ENCODE measurements at places on chromosomes 11 and 22.

- no peak for DNase-seq
These were observed 102.4 kb downstream of the ARHGAP42 start for GRCh38 chr11:100789500-100789899.

GRCh38 chr22:25448435-25449051, 115.9 kb upstream of the GRK3 start:
- no peak for DNase-seq

DNA sequence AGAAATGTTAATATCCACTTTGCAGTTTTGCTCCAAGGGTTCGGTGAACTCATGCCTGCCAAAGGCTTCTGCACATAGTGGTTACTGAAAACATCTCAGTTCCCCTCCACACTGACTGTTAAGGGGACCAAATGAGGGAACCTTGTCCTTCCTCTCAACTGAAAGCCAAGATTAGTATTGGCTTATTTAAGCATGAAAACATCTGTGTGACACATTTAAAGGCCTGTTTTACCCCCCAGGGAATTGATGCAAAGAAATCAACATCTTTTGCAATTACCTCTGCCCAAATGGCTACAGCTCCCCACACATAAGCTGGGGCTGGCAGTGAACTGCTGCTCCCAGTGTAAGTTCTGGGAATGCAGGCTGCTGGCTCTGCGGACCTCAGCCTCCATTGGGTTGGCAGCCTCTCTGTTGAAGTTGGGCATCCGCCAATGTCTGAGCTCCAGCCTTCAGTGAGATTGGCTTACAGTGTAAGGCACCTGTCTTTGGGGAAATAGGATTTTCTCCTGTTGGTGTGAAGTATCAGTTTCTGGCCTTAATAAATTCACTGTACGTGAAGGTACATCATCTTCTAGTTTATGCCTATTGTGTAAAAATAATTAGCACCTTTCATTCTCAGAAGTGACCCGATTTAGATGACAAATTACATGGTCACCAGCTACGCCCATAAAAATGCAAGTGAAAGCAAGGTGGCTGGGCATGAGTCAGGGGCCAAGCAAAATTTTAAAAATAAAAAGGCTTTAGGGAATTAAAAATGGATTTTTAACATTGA, 213.4 kb upstream of the SYN3 start:
- DNase-seq: peak; percentile 58

GRCh38 chr11:2701230-2701629, 1.4 kb upstream of the KCNQ1OT1 start:
- DNase-seq: no peak

DNA sequence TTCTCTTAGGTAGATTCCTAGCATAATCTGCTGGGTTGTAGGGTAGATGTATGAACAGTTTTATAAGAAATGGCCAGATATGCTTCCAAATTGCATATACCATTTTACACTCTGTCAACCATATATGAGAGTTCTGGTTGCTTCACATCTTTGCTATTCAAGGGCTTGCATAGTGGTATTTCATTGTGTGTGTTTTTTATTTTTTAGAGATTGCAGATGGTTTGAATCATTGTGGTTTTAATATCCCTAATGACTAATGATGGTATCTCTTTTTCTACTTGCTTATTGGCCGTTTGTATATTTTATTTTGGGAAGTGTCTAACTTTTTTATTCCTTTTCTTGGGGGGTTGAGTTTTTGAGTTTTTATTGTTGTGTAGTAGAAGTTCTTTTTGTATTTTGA, 26.9 kb downstream of the RNF214 start:
- no peak for DNase-seq

- no peak for DNase-seq
These were observed 688.3 kb upstream of the CHORDC1 start for GRCh38 chr11:90911192-90911591.

- no peak for DNase-seq
These were observed 5.2 kb upstream of the PRR33 start for GRCh38 chr11:1896923-1897322.

DNA sequence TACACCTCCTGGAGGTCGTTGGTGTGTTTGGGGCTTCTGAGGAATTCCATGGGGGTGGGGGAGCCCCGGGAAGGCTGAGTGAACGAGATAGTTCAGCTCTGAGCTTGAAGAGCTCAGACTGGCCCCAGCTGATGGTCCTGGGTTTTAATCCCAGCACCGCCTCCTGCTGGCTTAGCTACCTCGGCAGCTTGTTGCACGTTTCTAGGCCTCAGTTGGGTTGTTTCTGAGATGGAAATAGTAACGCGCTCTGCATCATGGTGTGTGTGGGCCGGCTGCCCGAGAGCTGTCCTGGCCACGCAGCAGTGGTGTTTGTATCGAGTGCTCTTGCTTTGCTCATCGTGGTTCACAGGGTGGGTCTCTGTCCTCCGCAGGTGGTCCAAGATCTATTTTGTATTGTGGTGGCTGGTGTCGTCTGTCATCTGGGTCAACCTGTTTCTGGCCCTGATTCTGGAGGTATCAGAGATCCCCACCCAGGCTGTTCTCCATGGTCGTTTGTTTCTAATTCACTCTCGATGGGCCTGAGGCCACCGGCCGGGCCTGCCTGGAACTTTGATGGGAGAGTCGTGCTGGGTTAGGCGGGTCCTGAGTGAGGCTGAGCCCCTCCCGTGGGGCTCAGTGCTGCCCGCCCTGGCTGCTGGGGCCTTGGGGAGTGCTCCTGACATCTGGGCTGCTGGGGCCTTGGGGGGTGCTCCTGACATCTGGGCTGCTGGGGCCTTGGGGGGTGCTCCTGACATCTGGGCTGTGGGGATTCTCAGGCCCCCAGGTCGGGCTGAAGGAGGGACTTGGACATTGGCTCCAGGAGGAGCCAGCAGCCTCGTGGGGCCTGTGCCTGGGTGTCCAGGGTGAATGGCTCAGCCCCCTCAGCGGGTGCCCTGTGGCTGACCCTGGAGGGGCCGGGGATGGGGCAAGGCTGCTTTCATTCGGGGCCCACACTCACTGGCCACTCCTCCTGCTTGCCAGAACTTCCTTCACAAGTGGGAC, 37.7 kb downstream of the TPCN2 start:
- no peak for DNase-seq

DNA sequence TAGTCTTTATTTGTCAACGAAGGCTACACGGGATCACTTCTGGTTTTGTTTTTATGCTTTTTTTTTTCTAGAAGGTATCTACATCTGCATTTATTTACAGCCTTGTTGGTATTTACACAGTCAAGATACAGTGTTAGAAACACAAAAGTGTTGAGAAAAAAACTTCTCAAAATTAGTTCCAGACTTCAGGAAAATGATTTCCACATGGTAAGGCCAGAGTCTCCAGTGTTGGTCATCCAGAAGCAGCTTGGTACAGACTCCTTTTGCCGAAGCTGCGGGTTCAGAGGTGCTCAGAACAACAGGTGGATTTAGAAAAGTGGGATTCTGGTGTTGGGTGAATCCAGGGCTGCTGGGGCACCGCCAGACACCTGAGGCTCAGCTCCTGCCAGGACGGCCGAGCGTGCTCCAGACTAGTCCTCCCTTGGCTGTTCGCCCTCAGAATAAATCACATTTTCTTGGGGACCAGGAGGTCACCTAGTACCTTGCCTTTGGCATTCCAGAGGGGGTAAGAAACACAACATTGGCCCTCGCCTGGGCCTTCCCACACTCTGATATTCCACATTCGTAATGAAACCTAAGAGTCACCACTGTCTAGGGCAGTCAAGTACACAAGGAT, 78.7 kb upstream of the NARS2 start:
- DNase-seq: no peak
